Fibroblast of skin of back (primary cell): ENCODE measurements at places on chromosomes 7 and 10.
A peak's percentile ranks its signal among the peaks of the same experiment; 100 is the strongest.

DNA sequence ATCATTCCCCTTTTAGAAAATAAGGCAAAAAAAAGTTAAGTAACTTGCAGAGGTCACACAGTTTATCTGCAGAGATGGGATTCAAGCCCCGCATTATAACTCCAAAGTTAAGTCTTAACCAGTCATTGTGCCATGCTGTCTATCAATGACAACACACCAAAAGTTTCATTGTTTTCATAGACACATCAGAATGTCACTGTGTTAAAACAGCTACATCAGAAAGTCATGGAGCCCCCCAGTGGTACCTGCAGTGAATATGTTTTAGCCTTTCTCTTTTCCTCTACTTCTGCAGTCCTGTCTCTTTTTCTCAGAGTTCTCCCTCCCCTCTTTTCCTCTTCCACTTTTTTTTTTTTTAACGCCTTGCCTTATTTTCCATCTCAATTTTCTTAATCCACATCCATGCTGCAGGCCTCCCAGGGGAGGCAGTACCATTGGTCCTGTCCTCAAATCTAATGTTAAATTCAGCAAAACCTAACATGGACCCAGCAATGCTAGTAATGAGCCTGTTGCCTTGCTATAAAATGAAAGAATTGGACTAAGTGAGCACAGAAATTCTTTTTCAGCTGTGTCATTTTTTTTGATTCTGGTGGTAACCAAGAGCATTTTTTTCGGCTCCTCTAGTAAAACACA, 3.8 kb upstream of the NRCAM start:
- peak; percentile 35 for DNase-seq

DNA sequence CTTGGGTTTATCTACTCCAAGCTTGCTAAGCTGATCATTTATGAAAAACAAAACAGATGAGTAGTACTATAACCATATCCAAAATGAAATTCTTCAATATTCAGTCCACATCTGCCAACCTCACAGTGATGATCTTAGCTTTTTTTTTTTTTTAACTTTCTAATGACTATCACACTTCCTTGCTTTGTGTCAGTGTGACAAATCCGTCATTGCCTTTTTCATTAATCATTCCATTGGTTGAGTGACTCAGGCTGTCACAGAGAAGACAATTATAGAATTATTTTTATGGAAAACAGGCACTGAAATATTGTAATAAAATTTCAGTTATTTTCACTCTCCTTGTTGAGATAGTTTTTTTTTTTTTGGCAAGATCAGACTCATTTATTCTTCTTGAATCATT, 70.7 kb downstream of the CPVL start:
- DNase-seq = peak; percentile 61

GRCh38 chr7:82049442-82049841, 279.6 kb upstream of the HGF start:
- DNase-seq = no peak

DNA sequence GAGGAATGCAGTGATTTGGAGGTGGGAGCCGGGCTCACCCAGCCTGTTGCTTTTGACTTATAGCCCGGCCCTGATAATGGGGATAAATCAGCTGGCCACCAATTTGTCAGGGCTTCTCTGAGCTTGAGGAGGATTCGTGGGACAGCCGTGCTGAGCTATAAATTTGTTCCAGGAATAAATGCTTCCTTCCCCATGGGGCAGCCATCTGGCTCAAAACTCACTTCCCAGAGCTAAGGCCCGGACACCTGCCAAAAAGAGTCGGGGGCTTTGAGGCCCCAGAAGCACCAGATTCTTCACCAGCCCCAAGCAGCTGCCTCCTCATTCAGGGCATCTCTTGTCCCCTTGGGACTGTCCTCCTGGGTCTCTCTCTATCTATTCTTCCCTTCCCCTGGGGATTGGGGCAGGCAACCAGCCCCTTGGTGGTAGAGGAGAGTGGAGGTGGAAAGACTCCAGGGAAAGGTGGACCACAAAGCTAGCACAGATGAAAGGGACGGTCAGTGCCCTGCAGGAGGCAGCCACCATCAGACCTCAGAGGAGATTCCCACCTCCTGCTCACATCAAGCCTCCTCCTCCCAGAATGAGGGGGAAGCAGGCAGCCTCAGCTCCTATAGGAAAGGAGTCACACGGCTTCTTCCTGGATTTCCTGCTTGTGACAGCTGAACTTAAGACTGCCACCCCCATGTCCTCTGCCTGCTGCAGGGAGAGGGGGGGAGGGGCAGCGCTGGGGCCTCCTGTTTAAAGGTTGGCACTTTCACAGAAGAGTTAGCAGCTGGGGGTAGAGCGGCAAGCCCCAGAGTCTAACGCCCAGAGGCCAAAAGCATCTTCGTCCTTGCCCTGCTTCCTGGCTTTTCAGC, 44.2 kb upstream of the LRRC4 start:
- peak; percentile 12 for DNase-seq

DNA sequence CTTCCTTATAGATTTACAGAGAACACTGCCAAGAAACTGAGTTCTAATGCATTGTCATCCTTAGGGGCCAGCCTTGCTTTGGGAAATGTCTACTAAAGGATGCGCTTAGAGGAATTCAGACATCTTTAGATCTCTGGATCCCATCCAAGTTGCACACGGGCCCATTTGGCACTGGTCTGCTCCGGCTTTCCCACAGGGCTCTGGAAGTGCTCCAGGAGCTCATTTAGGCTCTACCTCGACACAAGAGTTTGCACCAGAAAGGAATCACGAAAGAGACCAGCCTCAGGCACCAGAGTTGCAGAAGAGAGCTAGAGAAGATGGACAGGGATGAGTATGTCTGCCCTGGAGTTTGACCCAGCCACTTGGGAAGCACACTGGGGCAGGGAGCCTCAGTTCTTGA, 150.1 kb upstream of the TMEM72 start:
- DNase-seq = peak; percentile 64

GRCh38 chr7:1567049-1567771, 2.6 kb downstream of the PSMG3 start:
- DNase-seq = peak; percentile 92

GRCh38 chr10:49508654-49509053, 30.3 kb downstream of the ERCC6 start:
- DNase-seq = no peak

- DNase-seq = no peak
Observed at GRCh38 chr10:62506371-62506770, 132.2 kb downstream of the ZNF365 start.

DNA sequence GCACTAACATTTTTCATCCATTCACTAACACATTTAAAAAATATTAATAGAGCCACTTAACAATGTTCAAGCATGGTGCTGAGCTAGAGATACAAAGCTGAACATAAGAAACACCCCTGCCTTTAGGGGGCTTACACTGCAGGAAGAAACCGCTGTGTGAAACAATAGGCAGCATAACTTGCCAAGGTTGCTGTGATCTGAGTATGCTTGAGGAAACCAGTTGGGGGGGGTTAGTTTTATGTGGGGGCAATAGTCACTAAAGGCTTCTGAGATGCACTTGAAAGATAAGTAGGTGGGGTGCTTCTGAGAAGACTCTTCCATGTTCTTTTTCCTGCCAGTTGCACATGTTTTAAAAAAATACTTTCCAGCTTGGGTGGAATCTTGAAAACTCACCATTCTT, 2.8 kb downstream of the RBM17 start:
- no peak for DNase-seq

- DNase-seq = peak; percentile 56
Observed at GRCh38 chr10:33703501-33704213, 369.2 kb upstream of the NRP1 start.

GRCh38 chr7:35492451-35493175, 202.3 kb downstream of the HERPUD2 start:
- no peak for DNase-seq

DNA sequence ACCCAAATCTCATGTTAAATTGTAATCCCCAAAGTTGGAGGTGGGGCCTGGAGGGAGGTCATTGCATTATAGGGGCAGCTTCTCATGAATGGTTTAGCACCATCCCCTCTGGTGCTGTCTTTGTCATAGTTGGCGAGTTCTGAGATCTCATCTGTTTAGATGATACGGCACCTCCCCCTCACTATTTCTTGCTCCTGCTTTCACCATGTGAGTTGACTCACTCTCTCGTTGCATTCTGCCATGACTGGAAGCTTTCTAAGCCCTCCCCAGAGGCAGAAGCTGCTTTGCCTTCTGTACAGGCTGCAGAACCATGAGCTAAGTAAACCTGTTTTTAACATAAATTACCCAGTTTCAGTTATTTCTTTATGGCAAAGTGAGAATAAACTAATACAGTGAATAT, 18.9 kb upstream of the ZNF138 start:
- DNase-seq = no peak

GRCh38 chr7:5231116-5231515, 41.1 kb downstream of the WIPI2 start:
- no peak for DNase-seq

- DNase-seq = no peak
Observed at GRCh38 chr7:27176962-27177794, 3.1 kb upstream of the HOXA10 start.

- DNase-seq = no peak
Observed at GRCh38 chr7:13991791-13992595, 2.5 kb upstream of the ETV1 start.

DNA sequence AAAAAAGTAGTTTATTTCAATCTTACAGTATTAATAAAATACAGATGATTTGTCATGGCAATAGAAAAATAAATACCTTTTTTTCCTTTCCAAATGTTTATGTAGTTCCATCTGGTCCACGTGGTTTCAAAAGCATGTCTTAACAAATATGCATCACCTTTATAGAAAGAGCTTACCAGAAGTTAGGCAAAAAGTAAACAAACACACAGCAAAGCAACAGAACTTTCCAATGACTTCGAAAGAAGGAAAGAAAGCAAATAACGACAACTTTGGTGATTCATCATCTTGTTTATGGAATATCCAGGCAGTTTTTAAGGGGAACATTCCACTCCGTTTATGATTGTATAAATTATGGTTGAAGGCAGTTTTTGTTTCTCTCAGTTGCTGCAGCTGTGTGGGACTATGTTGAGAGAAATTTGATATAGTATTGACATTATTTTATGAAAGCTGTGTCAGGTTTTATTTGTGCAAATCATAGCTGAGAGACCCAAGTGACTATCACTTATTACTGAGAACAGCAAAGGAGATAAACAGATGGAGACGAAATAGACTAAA, 203.1 kb downstream of the CDC14C start:
- no peak for DNase-seq

GRCh38 chr10:79411546-79412495, 33.6 kb downstream of the ZCCHC24 start:
- DNase-seq = no peak

DNA sequence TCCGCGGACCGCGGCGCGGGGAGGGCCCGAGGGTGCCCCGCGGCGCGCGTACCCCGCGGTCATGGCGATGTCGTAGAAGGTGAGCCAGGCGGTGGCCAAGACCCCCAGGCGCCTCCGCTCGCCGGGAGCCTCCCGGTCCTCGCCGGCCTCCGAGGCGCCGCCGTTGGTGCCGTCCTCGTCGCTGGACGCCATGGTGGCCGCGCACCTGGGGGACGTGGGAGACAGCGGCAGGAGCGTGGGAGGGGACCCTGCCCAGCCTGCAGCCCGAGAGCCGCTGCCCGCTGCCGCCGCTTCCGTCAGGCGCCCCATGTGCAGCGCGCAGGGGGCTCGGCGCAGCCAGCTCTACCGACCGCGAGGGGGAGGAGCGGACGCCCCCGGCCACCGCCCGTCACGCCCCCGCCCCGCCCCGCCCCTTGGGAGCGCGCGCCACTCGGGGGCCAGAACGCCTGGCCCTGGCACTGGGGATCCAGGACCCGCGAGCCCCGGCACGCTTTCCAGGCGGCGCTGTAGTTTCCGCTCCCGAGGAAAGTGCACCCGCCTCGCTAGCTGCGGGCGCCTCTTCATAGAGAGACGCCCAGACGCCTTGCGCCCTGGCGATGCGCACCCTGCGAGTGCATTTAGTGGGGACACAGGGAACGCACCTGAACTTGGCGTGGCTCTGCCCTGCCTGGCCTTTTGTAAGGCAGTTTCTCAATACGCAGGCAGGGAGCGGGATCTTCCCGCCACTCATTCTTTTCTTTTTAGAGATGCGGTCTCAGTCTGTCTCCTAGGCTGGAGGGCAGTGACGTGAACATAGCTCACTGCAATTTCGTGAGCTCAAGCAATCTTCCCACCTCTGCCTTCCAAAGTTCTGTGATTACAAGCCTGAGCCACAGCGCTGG, at the start of gene HACD1:
HACD1 (minus strand) TSS at position 344 of the 881 bp plus-strand sequence; CDS start at position 309, 35 bp downstream.
- DNase-seq = peak; percentile 80

DNA sequence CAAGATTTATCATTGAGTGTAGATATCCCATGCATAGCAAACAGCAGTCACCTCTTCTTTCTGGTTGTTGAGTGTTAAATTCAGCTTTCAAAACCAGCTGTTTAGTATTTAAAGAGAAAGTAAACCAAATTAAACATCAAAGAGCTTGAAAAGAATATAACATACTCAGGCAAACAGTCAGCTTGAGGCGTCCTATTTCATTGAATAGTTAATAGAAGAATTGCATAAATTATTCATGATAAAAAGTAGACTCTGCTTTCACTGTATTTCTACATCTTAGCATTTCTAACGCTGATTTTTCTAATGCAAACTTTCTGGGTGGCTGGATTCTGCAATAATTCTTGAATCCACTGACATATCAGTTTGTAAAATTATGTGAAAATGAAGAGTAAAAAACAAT, 464.5 kb upstream of the LRRN3 start:
- no peak for DNase-seq

GRCh38 chr10:62719061-62719460, 85.5 kb upstream of the ADO start:
- no peak for DNase-seq

- no peak for DNase-seq
Observed at GRCh38 chr7:157469181-157470016, 132.6 kb downstream of the DNAJB6 start.

DNA sequence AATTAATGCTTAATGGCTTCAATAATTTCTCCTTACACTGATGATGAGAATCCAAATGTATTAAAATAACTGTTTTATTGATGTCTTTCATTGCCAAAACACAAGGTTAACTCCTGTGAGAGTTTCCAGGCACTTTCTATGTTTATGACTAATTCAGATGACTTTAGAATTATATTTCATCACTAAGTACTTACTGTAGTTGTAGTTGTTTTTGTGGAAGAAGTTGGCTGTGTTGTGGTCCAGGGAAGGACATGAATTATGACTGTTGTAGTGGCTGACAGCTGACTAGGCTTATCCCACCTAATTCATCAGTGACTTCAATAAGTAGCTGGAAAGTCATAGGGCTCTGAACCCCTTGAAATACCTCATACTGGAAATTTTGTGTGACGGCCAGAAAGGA, 254.8 kb downstream of the HGF start:
- no peak for DNase-seq

DNA sequence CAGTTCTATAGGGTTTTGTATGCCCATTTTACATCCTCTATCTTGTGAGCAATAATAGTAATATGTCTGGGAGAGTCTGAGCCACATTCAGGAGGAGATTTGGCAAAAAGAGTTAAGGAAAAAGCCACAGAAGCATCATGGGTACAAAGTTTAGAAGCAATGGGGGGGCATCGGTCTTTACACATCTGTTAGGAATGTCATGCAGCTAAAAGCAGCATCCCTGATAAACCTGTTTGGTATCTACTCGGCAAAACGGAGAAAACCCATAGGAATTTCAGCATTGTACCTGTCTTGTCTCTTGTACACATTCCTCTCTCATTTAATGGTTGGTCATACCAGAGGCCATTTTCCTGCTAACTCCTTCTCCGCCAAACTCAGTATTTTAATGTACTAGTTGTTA, 12.5 kb upstream of the HERPUD2 start:
- DNase-seq = peak; percentile 56
